Bronchial epithelial cell (primary cell): ENCODE measurements at places on chromosomes 2 and 18.

GRCh38 chr2:150309311-150310080 lies 178.0 kb downstream of the RND3 start:
- DNase-seq, result peak; percentile 55

DNA sequence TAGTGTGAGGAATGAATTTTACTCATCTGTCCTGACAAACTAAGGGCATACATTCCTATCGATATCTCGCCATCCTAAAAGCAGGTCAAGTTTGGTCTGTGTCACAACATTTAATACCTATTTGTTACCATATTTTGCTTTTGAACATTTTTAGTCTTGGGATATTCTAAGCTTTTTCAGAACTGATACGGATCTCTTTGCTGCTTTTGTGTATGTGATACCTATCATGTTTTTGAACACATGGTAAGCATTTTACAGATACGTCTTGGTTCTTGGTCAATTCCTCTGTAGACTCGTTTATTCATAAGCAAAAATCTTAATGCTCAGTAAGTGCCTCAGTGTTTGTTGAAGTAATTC lies 592 bp downstream of the ZNF397 start:
- peak; percentile 24 for DNase-seq

- peak; percentile 67 for DNase-seq
Measured at GRCh38 chr2:190069936-190070696, 7.6 kb upstream of the MSTN start.

DNA sequence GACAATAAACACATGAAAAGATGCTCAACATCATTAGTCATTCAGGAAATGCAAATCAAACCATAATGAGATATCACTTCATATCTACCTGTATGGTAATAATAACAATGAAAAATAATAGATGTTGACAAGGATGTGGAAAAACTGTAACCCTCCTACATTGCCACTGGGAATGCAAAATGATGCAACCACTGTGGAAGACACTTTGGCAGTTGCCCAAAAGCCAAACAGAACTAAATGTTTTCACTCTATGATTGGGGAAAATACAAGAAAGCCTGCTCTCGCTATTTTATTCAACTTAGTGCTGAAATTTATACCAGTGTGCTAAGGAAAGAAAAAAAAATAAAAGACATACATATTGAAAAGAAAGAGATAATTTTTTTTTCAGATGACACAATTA lies 934.5 kb downstream of the CNTNAP5 start:
- DNase-seq, result peak; percentile 3

DNA sequence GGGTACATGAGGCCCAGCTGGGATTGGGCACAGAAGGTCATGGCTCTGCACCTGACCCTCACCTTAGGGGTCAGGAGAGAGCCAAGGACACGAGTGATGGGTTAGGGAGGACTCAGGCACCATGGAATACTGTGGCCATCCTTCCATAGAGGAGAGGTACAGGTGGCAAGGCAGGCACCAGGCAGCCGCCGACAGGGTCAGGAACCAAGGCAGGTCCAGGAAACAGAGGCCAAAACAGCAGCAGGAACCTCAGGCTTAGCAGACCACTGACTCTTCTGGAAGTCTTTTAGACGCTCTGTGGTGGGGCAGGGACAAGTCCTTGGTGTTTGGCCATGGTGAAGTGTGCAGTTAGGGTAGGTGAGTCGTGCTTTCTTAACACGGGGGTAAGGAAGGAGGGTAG lies 128.0 kb downstream of the NEDD4L start:
- DNase-seq, result no peak

GRCh38 chr2:14720319-14720718 lies 87.8 kb downstream of the LRATD1 start:
- peak; percentile 35 for DNase-seq

- no peak for DNase-seq
Measured at GRCh38 chr2:25592766-25593292, 80.5 kb downstream of the DTNB start.

DNA sequence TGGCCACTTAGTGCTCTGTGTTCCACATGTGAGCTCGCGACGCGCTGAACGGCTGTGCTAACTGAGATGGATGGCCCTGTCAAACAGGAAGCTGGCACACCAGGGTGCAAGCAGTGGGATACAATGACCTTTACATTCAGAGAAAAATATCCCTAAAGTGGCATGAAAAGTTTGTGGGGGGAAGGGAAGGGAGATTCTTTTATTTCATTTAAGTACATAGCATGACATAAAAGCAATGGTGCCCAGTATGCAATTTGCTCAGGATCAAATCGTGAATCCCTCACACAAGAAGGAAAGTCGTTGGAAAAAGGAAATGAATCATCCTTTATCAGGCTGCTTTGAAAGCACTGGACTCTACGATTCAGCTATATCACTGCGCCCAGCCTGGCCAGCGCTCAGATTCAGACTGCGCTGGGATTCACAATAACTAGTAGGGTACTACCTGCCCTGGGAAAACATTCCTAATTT lies 26.0 kb downstream of the SATB2 start:
- DNase-seq, result no peak

- DNase-seq, result no peak
Measured at GRCh38 chr2:235854276-235854675, 313.9 kb downstream of the GBX2 start.

GRCh38 chr18:25282896-25283703 lies 68.9 kb downstream of the ZNF521 start:
- DNase-seq, result no peak

GRCh38 chr2:1739961-1740715 lies 4.2 kb downstream of the PXDN start:
- no peak for DNase-seq

GRCh38 chr18:75304678-75305557 lies 94.3 kb downstream of the TSHZ1 start:
- DNase-seq, result no peak

GRCh38 chr2:195683174-195683573 lies 26.1 kb downstream of the SLC39A10 start:
- peak; percentile 46 for DNase-seq

DNA sequence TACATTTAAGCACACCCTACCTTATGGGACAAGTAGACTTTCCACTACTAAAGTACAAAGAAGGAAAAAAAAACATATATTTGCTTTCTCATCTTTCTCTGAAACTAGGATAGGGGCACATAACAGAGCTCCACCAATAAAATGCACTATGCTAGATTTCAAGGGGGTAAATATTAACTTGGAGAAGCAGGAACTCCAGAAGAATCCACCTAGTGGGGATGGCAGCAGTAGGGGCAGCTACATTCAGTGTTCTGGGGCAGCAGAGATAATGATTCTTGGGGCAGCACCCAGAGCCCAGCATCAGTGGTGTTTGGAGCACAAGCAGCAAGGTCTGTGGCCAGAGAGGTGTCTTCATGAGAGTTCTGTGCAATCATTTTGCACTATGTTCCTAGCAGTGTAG lies 64.7 kb downstream of the DTNB start:
- DNase-seq, result no peak

GRCh38 chr2:173151671-173152401 lies 76.2 kb downstream of the MAP3K20 start:
- DNase-seq, result peak; percentile 100

- DNase-seq, result no peak
Measured at GRCh38 chr2:236786751-236787150, 217.1 kb downstream of the ACKR3 start.

- DNase-seq, result peak; percentile 64
Measured at GRCh38 chr2:16546128-16546754, 119.4 kb downstream of the CYRIA start.

DNA sequence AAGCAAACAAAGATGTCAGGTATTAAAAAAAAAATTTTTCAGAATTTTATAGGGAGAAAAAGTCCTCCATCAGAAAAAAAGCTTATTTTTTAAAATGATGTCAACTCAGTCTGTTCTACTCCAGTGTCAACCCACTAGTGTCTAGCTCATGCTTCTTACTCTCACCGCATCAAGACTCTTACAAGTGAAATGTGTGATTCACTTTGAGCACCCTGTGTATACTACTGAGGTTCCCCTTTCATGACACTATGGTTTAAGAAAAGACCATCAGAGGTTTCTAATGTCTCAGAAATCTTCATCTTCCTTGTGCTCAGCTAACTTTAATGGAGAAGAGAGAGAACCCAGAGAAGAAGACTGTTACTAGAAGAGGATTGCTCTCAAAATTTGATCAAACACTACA lies 43.4 kb downstream of the FEZ2 start:
- DNase-seq, result no peak

- DNase-seq, result no peak
Measured at GRCh38 chr2:30351116-30351515, 95.9 kb upstream of the LCLAT1 start.

- peak; percentile 16 for DNase-seq
Measured at GRCh38 chr18:54878159-54878622, 49.9 kb downstream of the RAB27B start.
